ENCODE measurements at places on chromosomes 16 and 17.

GRCh38 chr16:8905168-8905762 lies 23.1 kb downstream of the LITAFD start:
- no peak for DNase-seq

- DNase-seq: no peak
Observed at GRCh38 chr17:81898029-81898866, 3.8 kb upstream of the NPB start.

- no peak for DNase-seq
Observed at GRCh38 chr16:71775949-71776348, 32.7 kb downstream of the AP1G1 start.

GRCh38 chr16:86232496-86232895 lies 277.8 kb upstream of the FOXF1 start:
- DNase-seq: no peak

- DNase-seq: no peak
Observed at GRCh38 chr16:76941113-76941512, 249.9 kb upstream of the MON1B start.

DNA sequence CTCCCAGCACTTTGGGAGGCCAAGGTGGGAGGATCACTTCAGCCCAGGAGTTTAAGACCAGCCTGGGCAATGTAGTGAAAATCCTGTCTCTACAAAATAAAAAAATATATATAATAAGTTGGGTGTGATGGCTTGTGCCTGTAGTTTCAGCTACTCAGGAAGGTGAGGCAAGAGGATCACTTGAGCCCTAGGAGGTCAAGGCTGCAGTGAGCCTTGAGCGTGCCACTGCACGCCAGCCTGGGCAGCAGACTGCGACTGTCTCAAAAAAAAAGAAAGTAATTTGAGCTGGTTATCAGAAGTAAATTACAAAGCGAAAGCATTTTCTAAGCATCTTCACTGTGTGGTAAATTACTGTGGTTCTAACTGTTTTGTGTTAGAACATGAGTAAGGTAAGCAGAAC lies 66.2 kb downstream of the NQO1 start:
- DNase-seq: no peak

GRCh38 chr16:66576296-66576695 lies 3.0 kb upstream of the CMTM2 start:
- no peak for DNase-seq

DNA sequence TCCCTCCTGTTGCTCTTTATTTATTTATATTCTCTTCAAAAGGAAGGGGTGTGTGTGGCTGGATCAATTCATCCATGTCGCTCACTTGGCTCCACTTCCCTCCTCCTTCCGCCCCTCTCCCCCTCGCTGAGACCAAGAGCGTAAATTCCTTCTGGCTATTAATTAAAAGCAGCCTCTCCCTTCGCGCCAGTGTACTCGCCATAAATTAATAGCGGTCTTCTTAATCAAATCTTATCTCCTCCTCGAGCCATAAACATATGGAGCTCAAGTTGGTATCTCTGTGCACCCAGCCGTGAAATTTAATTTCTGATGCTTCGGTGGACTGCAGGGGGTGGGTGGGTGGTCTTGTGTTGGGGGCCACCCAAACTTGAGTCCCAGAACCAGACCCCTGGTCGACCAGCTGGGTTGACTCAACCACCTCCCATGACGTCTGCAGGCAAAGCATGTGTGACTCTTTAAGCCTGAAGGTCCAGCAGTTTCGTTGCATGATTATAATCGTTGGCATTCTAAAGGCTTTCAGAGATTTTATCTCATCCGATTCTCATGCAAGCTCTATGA lies 57.9 kb downstream of the SDK2 start:
- no peak for DNase-seq

DNA sequence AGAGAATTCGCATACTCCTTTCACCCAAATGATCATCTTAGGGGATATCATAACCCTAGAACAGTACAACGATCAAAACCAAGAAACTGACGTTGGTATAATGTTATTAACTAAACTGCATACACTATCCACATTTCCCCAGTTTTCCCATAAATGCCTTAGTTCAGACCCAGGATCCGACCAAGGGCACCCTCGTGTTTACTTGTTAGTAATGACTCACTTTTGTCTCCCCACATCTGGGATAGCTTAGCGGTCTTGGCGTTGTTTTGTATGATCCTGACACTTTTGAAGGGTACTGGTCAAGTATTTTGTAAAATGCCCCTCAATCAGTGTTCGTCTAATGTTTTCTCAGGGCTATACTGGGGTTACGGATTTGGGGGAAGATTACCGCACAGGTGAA lies 8.0 kb downstream of the HS3ST3A1 start:
- no peak for DNase-seq

DNA sequence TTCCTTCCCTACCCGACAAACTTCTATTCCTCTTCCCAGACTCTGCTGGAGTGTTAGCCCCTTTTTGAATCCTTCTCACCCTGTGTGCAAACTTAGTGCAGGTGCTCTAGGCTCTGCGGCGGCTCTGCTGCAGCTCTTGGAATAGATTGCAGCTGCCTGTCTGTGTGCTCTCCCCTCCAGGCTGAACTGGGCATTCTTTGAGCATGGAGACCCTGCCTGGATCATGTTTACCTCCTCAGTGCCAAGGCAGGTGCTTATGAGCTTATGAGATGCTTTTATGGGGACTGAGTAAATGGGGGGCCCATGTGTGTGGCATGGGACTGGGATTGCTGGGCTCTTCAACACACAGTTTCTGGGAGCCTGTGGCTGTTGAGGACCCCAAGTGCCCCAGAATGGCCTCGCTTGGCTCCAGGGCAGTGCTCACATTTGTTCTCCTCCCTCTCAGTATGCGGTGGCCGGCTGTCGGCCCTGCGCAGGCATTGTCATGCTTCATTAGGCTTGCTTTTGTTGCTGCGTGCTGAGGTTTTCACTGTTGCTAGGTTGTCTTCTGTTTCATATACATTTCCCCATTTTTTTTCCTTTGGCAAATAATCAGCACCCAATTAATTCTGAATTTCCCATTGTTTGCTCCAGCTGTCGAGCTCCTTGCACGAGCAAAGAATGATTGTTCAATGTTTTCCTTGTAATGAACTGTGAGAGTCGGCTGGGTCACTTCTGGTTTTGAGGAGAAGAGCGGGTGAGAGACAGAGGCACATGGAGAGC lies 185.5 kb upstream of the NLRP1 start:
- DNase-seq: no peak

Measured in stimulated activated CD8-positive, alpha-beta memory T cell treated with anti-CD3 and anti-CD28 coated beads, Interleukin-4, amount 100 ng/mL, for 1 hour (primary cell).